ENCODE measurements at places on chromosomes 3 and 15.

- no peak overlapping the region for H3K4me3 ChIP-seq
- peak; percentile 3 for DNase-seq
- H3K27ac ChIP-seq: no peak overlapping the region
- H3K27me3 ChIP-seq: no peaks in the 10 kb centered on the region
These were observed 112.6 kb downstream of the ERC2 start for GRCh38 chr3:56355570-56356185.

DNA sequence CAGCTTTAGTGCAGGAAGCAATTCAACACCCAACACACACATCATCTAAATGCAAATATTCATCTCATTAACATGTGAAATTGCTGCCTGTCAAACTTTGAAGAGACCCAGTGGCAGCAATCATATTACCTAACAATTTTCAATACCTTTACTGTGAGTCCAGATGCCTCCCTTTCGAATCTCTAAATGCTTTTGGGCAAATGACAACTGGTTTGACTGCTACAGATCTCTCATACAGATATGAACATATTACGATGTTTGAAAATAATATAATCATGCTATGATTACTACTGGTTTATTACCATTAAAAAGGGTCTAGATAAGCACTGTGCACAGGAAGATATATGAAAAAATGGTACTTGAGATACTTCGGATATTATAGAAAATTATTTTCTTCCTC, 137.9 kb downstream of the ADAMTS9 start:
- H3K27ac ChIP-seq: no peak overlapping the region
- H3K4me1 ChIP-seq: no peaks in the 10 kb centered on the region
- H3K4me3 ChIP-seq: no peak overlapping the region
- DNase-seq: no peak
- H3K36me3 ChIP-seq: no peaks in the 10 kb centered on the region
- H3K27me3 ChIP-seq: no peaks in the 10 kb centered on the region

DNA sequence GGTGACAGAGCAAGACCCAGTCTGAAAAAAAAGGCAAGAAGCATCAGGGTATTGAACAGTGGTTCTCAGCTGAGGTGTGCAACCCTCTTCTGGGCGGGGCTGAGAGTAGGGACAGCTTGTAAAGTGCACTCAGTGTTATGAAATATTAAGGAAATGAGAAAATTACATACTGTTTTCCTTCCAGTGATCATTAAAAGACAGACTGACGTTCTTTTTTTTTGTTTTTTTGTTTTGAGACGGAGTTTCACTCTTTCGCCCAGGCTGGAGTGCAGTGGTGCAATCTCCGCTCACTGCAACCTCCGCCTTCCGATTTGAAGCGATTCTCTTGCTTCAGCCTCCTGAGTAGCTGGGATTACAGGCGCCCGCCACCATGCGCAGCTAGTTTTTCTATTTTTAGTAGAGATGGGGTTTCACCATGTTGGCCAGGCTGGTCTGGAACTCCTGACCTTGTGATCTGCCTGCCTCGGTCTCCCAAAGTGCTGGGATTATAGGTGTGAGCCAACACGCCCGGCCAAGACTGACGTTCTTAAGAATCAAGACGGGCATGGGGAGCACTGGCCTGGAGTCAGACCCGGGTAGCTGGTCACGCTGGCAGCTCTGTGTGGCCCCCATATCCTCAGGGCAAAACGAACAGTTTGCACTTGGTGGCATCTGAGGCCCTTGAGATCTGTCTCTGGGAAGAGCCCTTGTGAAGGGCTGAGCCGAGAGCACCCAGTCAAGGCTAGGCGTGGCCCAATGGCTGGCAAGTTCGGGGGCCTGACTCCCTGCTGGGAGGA, 11.4 kb downstream of the MAN2A2 start:
- H3K27ac ChIP-seq: no peak overlapping the region
- H3K4me1 ChIP-seq: peaks cover 7% of the 10 kb centered on the region
- H3K27me3 ChIP-seq: no peaks in the 10 kb centered on the region

- H3K4me1 ChIP-seq: no peaks in the 10 kb centered on the region
- no peaks in the 10 kb centered on the region for H3K27me3 ChIP-seq
- no peaks in the 10 kb centered on the region for H3K36me3 ChIP-seq
- DNase-seq: no peak
These were observed 87.3 kb upstream of the IGSF10 start for GRCh38 chr3:151548195-151548594.

GRCh38 chr3:27428446-27428845, 55.7 kb downstream of the SLC4A7 start:
- H3K27me3 ChIP-seq: no peaks in the 10 kb centered on the region
- H3K4me3 ChIP-seq: no peak overlapping the region
- DNase-seq: no peak
- H3K4me1 ChIP-seq: peaks cover 12% of the 10 kb centered on the region

- peak overlapping the region; percentile 92 for H3K27ac ChIP-seq
- H3K36me3 ChIP-seq: no peaks in the 10 kb centered on the region
- DNase-seq: no peak
- peak overlapping the region; percentile 87 for H3K4me3 ChIP-seq
These were observed 515 bp downstream of the ADAM10 start for GRCh38 chr15:58748852-58749531.

GRCh38 chr3:141523615-141524375, 37.0 kb downstream of the RASA2 start:
- no peak overlapping the region for H3K27ac ChIP-seq
- peaks cover 1% of the 10 kb centered on the region for H3K4me1 ChIP-seq
- no peak for DNase-seq
- H3K36me3 ChIP-seq: peaks cover 9% of the 10 kb centered on the region
- no peak overlapping the region for H3K4me3 ChIP-seq
- no peaks in the 10 kb centered on the region for H3K27me3 ChIP-seq

DNA sequence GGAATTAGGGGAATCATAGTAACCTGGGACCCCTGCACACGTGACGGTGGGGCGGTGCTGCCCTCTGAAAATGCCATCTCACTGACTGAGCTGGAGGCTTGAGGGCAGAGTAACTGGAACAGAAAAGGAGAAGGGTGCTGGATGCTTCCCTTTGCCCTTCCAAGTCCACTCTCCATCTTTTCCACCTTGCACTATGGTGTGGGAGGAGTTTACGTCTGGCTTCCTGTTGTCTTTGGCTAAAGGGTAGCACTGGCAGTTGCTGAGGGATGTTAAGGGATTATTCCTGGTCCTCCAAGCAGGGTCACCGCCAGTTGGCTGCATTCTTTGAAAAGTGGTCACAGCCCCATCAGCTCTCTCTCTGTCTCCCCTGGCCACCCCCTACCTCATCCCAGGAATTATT, 129.4 kb upstream of the SNTN start:
- no peaks in the 10 kb centered on the region for H3K4me1 ChIP-seq
- DNase-seq: peak; percentile 12
- H3K36me3 ChIP-seq: no peaks in the 10 kb centered on the region
- H3K4me3 ChIP-seq: no peak overlapping the region
- no peaks in the 10 kb centered on the region for H3K27me3 ChIP-seq

DNA sequence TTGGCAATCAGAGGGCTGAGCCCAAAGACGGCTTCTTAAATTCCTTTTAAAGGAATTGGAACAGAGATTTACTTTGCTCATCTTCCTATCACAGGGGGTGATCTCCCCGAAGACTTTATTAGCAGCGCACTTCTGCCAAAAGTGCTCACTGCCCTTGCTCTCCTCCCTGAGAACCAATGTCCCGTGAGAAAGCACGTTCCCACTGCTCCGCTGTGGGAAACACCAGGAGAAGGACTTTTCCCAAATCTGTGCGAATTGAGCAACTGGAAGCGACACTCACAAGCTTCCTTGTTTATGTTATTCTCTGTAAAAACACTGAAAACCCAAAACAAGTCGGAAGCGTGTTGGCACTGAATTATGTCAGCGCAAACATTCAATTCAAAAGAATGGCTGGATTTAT, 670.8 kb upstream of the NR2F2 start:
- no peaks in the 10 kb centered on the region for H3K36me3 ChIP-seq
- no peak overlapping the region for H3K27ac ChIP-seq
- peaks cover 3% of the 10 kb centered on the region for H3K4me1 ChIP-seq
- DNase-seq: no peak

DNA sequence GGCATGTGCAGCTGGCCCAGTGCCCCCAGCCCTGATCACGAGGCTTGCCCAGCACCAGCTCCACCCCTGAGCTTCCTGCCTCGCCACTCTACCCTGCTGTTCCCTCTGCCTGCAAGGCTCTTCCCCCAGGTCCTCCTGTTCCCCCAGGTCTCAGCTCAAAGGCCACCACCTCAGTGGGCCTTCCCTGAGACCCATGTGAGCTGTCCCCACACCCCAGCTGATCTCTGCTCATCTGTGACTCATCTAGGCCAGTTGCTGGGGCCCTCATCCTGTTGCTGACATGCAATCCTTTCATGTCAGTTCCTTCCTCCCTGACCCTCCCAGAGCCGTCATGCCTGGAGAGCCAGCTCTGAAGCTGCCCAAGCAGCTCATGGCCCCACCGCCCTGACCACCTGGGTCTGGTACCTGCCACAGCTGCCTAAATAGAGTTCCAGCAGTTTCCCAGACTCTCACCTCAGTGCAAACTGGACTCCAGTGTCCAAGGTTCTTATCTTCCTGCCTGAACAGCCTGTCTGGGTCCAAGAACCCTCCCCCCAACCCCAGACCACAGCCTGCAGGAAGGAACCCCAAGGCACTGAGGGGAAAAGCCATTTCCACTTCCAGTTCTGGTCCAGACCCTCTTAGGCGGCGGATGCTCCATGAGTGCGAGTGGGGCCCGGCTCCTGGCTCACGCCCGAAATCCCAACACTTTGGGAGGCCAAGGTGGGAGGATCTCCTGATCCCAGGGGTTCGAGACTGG, 116.6 kb upstream of the IQSEC1 start:
- no peak overlapping the region for H3K27ac ChIP-seq
- peak; percentile 11 for DNase-seq
- H3K27me3 ChIP-seq: no peaks in the 10 kb centered on the region
- H3K4me3 ChIP-seq: no peak overlapping the region
- peaks cover 15% of the 10 kb centered on the region for H3K4me1 ChIP-seq
- no peaks in the 10 kb centered on the region for H3K36me3 ChIP-seq

DNA sequence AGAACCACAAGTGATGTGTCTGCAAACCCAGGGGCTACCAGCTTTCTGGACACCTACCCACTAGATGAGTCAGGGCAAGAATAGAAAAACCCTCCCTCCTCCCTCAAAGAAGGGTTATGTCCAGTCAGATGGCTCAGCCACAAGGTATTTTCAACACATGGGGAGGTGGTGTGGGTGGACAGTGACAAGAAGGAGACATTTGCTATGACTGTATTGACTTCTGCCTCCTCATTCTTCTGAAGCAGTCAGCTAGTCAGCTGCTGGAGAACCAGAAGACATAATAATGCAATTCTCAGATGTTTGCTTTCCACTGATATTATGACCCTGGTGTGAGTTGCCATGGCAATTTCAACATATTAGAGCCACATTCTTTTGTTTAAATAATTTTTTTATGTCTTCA, 66.7 kb upstream of the GOLGA8B start:
- no peaks in the 10 kb centered on the region for H3K27me3 ChIP-seq
- no peaks in the 10 kb centered on the region for H3K4me1 ChIP-seq
- H3K4me3 ChIP-seq: no peak overlapping the region
- DNase-seq: peak; percentile 88
- H3K36me3 ChIP-seq: no peaks in the 10 kb centered on the region

DNA sequence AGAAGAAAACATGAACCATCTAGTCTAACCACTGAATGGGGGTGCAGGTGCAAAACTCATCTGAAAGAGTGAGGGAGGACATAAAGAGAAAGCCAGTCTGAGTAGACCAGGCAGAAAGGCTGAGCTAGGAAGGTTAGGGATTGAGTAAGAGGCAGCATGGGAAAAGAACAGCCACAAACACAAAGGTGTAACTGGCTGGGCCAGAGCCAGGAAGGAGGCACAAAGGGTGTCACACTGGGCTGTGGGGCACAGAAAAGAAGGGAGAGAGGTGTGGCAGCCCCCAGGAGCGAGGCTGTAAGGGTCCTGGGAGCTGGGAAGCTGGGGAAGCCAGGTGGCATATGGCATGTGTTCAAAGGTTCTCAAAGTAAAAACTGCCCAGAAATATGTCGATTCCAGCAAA, 18.7 kb downstream of the IGSF11 start:
- no peak for DNase-seq
- H3K27ac ChIP-seq: no peak overlapping the region
- H3K4me3 ChIP-seq: no peak overlapping the region
- H3K36me3 ChIP-seq: no peaks in the 10 kb centered on the region
- H3K27me3 ChIP-seq: no peaks in the 10 kb centered on the region

GRCh38 chr3:112043621-112044201, 9.2 kb downstream of the TMPRSS7 start:
- H3K4me3 ChIP-seq: no peak overlapping the region
- no peaks in the 10 kb centered on the region for H3K4me1 ChIP-seq
- no peak overlapping the region for H3K27ac ChIP-seq
- no peaks in the 10 kb centered on the region for H3K36me3 ChIP-seq
- no peaks in the 10 kb centered on the region for H3K27me3 ChIP-seq

DNA sequence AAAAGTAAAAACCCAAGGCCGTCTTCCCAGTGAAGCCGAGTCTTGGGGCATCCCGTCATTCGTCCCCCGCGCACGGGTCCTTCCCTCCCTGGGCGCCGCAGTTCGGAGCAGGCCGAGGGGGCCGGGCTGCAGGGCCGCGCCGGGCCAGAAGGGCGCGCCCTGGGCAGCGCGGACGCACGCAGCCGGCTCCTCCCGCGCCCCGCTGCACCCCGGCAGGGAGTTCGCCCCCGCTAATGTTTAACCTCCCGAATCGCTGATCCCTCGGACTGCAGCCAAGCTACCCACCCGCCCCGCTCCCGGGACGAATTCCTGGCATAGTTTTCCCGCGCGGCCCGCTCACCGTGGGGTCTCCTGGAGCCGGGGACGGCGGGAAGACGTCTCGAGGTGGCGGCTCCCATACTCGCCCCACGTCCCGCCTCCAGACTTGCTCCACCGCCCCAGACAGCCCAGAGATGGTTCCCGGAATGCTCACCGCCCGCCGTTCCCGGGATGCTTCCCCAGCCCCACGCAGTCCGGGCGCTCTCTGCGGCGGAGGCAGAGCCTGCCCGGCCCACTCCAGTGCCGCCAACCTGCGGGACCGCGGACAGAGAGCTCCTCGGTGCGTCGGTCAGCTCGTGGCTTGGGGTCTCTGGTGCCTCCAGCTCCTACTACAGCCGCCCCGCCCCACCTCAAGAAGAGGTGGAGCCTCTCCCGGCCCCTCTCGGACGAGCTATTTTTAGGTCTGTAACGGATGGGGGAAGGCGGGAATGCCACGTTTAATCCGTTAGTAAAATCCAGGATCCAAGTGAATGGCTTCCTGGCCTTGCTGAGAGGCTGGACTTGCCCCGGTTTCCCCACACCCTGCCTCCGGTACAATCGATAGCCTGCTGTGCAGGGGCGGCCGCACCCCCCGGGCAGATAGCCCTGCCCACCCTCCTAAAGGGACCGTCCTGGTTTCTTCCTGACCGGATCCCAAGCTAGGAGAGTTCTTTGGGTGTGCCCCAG, at the start of gene DZIP1L:
Gene DZIP1L, minus strand, starts transcription at position 621 of the 984 bp plus-strand sequence. CDS start 11,637 bp downstream, outside the sequence.
- peak within 1 kb of the TSS; percentile 81 for H3K27ac ChIP-seq
- H3K27me3 ChIP-seq: no peaks in the 10 kb centered on the region
- H3K4me1 ChIP-seq: peaks cover 9% of the 10 kb centered on the region
- peaks cover 5% of the 10 kb centered on the region for H3K36me3 ChIP-seq
- peak within 1 kb of the TSS; percentile 78 for H3K4me3 ChIP-seq
- DNase-seq: peak; percentile 65

DNA sequence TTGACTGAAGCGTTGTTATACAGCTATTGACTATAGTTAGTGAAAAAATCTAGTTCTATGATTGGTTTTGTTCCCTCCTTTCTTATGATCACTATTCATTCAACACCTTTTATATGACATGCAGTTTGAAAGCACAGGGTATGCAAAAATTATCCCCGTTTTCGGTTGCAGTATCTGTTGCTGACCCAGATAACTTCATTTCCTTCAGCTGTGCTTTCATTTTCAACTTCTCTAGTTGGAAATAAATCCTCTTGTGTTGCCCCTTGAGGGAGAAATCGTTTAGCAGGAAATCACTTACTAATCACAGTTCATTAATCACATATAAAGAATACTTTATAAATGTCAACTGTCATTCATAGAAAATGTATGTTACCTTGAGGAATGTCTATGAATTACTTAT, 55.1 kb downstream of the MBNL1 start:
- H3K4me3 ChIP-seq: no peak overlapping the region
- H3K36me3 ChIP-seq: no peaks in the 10 kb centered on the region
- peaks cover 19% of the 10 kb centered on the region for H3K4me1 ChIP-seq
- H3K27me3 ChIP-seq: no peaks in the 10 kb centered on the region
- no peak for DNase-seq
- no peak overlapping the region for H3K27ac ChIP-seq
